ENCODE measurements at places on chromosomes 1 and 21. TPM values are rescaled to one million over a fixed set of nuclear protein-coding genes. Genes with fewer than 3 reads are reported as not detected.

DNA sequence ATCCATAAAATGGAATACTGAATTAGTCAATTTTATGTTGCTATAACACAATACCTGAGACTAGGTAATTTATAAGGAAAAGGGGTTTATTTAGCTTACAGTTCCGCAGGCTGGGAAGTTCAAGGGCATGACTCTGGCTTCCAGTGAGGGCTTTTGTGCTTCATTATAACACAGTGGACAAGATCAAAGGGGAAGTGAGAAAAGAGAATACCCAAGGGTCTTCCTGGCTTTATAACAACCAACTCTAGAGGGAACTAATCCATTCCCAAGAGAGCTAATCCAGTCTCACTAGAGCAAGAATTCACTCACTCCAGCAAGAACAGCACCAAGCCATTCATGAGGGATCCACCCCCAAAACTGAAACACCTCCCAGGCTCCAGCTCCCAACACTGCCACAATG is 3.1 kb downstream of the KIFAP3 start:
- no peak for DNase-seq

- DNase-seq: no peak
Observed at GRCh38 chr1:93775224-93775623, 93.6 kb upstream of the BCAR3 start.

- DNase-seq: no peak
Observed at GRCh38 chr1:236394879-236395229, 768 bp downstream of the EDARADD start.

DNA sequence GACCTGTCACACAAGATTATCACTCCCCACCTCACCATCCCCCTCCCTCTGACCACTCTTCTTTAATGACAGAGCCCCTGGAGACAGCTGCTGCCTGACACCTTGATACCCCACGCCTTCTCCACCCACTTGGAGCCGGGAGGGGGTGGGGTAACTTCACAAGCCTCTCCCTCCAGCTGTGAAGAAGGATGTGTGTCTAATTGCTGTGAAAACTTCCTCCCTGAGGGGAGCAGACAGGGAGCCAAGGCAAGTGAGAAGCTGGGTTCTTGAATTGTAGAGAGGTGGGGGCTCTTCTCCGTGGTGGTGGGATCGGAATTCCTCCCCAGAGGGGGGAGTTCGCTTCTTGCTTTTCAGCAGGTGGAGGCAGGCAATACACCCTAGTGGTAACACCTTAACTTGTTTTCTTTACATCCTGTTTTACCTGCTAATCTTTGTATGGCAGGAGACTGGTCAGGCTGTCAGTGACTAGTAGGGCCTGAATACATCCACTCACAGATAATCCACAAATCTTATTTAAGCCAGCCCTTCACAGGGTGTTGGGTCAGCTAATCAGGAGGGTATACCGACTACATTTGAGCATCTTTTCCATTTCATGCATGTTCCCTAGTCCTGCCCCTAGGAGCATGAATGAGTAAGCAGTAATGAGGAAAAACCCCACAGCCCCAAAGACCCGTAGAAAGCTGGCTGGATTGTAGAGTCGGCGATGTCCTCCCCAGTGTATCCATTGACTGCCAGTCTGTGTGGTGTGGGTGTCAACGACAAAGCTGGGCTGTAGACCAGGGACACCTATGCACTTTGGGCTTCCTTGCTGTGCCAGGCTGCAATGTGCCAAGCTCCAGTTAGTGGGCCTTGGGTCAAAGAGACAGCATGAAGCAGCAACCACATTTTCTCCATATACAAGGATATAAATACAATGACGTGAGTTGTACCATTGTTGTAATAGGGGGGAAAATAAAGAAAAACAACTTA is 57.3 kb downstream of the NFASC start:
- DNase-seq: no peak

Gene MIXL1
- not detected for total RNA-seq

GRCh38 chr21:45109831-45110492 is 35.6 kb downstream of the ADARB1 start:
- DNase-seq: no peak

Gene CYYR1
- total RNA-seq: 0.05 TPM

Gene GPR37L1
- not detected for total RNA-seq

GRCh38 chr21:37642493-37642892 is 273.8 kb downstream of the KCNJ6 start:
- peak; percentile 11 for DNase-seq

Gene HSD3B2
- not detected for total RNA-seq

DNA sequence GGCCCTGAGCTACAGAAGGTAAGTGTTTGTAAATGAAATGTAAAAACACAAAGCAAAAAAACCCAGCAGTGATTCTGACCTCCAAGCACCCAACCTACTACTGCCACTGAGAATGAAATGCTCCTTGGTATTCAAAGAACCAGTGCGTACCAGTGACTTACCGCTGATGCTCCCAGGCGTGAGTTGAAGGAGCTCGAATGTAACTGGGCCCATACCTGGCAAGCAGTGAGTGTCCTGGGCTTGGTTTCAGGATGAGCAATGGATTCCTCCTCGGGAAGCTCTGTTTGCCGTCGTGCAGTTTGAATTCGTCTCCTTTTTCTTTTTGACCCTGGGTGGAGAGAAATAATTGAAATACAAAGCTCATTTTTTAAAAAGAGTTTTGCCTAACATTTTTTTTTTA is 121.9 kb downstream of the ATG4C start:
- DNase-seq: no peak

DNA sequence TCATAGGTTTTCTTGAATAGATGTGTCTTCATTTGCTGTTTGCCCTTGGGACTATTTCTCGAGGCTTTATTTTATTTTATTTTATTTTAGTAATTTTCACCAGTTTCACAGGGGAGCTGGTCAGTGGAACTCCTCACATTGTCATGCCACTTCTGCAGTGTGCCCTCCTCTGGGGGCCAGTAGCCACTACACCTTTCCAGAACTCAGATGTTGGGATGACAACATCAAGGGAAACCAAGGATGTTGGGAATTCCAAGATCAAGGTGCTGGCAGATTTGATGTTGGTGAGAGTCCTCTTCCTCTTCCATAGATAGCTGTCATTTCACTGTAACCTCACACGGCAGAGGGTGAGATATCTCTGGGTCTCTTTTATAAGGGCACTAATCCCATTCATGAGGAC is 35.5 kb downstream of the SLC26A9 start:
- DNase-seq: peak; percentile 46

Gene DYNLT4
- not detected for total RNA-seq

- no peak for DNase-seq
Observed at GRCh38 chr1:84037758-84038611, 39.1 kb upstream of the TTLL7 start.

All from NCI-H460 (cell line).